Anterior cingulate cortex (tissue), 58 donors: ENCODE measurements at places on chromosomes 5 and 9.

DNA sequence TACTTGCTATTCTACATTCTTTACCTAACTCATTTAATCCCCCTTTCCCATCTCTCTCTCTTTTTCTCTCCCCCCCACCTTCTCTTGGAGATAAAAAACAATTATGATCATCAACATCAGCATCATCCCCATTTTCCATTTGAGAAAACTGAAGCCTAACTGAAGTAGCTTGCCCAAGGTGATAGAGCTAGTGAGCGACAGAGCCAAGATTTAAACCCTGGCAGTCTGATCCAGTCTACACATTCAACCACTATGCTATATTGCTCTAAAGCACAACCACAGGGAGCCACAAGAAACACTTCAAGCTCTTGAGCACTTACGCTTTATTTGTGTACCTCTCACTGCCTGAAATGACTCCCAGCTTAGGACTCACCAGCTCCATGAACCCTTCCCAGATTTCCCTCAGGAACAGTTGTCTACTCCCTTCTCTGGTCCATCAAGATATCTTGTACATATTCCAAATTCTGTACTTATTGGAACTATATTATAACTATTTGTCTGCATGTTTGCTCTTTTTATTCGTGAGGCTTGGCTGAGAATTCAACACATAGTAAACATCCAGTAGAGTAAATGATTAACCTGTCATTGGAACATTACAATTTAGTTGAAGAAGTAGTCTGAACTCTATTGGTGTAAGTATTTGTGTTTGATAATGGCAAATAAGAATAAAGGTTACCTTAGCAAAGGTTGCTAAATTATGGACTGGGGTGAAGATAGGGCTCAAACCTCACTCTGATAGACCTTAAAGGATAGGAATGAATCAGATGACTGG is 164.8 kb downstream of the EFNA5 start:
- DNase-seq: no peak

GRCh38 chr5:172005708-172006320 is 624 bp downstream of the FBXW11 start:
- DNase-seq: no peak

- DNase-seq: no peak
Observed at GRCh38 chr9:23551311-23551721, 274.7 kb downstream of the ELAVL2 start.

- DNase-seq: no peak
Observed at GRCh38 chr9:72394066-72394465, 29.1 kb upstream of the ZFAND5 start.

DNA sequence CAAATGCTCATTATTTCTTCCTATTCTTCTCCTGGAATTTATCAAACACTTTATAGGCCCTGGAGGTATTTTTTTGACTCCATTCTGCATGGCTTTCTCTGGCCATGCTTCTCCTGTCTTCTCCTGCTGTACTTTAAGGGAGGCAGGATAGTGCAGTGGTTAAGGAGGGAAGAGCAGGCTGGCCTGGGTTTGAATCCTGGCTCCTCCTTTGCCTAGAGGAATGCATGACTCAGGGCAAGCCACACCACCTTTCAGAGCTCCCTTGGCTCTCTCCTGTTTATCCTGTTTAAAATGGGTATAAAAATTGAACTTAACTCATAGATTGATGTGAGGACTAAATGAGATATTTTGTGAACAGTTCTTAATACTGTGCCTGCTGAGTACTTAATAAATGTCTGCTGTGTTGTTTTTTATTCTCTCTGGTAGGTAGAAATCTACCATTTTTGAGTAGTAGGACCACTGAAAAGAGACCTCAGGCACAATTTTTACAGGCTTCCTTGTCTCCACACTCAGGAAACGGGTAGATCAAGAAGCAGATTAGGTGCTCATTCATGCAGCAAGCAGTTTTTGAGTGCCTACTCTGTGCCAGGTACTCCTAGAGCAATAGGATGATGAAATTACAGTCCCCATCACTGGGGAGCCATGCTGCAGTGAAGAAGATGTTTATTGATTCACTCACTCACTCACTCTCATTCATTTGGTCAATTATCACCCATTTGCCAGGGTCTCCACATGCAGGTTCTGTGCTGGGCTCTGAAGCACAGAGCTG is 32.7 kb upstream of the ARAP3 start:
- no peak for DNase-seq

DNA sequence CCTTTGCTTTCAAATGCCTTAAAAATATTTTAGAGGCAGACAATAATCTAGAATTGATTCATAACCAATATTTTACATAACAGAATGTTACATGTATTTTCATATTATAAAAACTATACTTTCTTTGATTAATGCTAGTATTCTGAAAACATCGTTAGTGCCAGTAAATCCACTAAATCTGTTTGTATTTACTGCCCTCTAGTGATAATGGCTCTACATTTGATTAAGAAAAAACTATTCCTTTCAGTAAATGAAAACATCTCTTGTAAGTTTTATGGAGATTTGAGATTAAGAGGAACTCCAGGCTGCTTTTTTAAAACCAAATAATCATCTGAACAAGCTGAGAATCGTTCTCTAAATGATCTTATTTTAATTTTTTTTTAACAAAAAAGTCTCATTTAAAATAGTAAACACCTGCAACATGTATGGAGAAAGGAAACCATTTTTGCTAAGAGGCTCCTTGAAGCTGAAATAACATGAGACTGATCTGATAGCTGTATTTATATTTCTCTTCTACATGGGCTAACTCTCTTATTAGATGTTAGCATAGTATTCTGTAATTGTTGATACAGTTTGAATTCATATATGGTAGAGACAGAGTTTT is 424.7 kb downstream of the RAB3C start:
- no peak for DNase-seq

GRCh38 chr9:137173796-137174664 is 2.2 kb upstream of the TMEM210 start:
- no peak for DNase-seq

GRCh38 chr9:107810461-107810961 is 320.9 kb upstream of the KLF4 start:
- no peak for DNase-seq

DNA sequence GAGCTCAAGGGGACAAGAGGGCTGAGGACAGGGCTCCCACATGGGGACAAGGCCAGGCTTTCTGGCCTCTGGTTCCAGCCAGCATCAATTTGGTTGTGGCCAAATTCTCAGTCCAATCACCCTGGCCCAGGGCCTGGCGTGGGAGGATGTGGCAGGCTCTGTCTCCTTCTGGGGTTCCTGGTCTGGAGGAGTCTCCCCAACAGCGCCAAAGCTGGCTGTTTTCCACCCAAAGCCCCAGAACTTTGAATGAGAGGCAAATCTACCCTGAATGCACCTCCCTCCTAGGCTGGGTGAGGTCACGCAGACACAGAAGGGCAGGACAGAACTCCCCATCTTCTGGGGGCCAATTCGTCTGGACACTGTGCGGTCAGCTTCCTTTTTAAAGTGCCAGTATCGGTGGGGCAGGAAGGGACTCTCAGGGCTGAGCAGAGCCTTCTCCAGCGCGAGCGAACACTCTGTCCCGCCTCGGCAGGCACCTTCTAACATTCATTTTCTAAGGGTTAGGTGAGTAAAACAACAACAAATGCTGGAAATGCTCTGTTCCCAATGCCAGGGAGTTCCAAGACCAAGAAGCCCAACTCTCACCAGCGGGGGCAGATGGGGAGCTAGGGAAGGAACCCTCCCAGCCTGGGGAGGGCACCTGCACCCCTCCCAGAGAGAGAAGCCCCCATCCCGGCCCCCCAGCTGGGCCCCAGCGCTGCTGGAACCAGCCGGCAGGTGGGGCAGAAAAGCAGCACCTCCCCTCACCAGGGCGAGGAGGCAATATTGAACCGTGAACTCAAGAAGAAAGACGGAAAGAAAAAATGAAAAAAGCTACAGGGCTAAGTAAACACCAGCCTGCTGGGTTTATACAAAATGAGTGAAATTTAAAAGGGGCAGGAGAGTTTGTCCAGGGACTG is 3.7 kb upstream of the DPM2 start:
- no peak for DNase-seq

DNA sequence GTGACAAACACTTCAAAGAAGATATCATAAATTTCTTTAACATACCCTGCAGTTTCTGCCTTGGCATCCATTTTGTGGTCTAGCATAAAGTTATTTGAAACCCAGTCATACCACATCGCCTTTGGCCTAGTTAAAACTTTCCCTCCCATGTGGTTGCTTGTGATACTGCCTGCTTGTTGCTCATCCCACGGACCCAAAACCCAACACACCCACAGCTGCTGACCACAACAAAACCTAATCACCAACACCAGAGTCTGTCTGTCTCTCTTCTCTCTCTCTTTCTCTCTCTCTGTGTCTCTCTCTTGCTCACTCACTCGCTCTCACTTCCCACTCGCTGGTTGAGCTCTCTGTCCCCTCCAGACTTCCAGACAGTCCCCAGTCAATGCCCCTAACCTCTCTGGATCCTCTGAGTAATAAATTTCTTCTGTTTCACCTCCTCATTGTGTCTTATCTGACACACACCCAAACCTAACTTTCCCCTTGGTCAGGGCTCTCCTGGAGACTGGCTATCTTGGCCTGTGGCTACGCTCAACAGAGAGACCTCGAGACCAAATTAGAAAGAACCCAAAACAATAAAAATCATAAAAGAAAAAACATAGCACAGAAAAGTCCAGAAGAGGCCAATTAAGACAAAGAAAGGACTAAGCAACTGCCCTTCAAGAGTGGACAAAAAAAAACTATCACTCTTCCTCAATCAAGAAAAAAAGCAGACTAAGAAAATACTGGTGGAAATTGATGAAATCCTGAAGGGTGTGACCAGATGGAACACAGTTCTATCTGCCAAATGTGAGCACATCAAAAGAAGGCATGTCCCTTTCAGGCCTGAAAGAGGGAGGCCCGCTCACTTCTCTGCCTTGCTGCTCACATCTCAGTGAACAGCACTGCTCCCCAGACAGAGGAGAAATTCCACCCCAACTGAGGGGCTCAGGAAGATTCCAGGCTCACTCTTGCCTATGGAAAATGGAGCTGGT is 41.5 kb downstream of the TTLL11 start:
- no peak for DNase-seq

DNA sequence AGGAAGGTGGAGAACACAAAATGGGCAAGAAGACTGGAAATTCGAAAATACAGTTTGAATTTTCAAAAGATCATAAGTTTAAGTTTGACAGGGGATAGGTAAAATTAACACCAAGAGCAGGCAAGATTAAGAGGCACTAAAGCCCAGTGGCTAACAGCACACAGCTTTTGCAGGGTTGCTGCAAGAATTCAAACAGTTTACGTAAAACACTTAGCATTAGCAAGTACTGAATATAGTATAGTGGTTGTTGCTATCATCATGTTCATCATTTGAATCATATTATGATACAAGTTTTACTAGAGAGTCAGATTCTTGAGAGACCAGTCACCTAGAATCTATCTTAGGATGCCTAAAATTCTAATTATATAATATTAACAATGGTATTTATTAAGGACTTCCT is 61.2 kb upstream of the IFNK start:
- DNase-seq: no peak

DNA sequence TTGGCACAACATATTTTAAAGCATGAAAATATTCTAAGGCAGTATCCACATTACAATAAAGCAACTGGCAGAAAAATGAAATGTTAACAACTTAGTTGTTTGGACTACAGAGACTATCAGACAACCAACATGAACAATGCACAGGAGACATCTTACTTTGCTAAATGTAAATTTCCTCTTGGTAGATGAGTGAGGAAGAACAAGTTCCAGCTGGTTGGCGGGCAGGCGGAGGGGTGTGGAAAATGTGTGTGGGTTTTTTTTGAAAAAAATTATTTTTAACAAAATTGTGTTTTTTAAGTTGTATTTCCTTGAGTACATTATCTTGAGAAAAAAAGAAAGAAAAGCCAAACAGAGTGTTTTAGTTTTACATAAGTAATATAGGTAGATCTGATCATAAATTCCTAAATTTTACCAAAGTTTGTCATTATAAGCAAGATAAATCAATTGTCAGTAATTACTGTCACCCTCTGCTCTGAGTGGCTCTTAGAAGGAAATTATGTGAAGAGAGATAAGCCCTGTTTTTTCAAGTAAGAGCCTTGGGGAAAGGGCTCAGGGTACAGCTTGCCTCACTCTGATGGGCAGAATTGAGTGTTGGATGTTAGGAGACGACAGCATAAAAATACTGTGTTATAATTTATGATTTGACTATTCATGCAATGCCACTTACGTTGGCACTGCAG is 42.5 kb downstream of the TMEM167A start:
- DNase-seq: no peak

- DNase-seq: no peak
Observed at GRCh38 chr5:84215521-84215920, 169.2 kb downstream of the EDIL3 start.

DNA sequence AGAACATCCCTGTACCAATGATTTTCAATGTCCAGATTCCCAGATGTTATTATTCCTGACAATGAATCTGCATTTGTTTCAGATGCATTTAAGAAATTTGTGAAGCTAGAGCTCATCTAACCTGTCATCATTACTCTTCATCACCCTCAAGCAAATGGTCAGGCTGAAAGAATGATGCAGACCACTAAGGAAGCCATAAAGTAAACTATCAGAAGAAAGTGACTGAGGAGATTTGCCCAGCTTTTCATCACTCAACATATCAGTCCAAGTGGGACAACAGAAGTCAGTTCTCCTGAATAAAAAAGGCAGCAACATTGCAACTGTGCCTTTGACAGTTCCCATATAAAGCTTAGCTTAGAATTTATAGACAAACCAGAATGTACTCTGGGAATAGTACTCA is 419.9 kb downstream of the PDE4D start:
- DNase-seq: no peak

DNA sequence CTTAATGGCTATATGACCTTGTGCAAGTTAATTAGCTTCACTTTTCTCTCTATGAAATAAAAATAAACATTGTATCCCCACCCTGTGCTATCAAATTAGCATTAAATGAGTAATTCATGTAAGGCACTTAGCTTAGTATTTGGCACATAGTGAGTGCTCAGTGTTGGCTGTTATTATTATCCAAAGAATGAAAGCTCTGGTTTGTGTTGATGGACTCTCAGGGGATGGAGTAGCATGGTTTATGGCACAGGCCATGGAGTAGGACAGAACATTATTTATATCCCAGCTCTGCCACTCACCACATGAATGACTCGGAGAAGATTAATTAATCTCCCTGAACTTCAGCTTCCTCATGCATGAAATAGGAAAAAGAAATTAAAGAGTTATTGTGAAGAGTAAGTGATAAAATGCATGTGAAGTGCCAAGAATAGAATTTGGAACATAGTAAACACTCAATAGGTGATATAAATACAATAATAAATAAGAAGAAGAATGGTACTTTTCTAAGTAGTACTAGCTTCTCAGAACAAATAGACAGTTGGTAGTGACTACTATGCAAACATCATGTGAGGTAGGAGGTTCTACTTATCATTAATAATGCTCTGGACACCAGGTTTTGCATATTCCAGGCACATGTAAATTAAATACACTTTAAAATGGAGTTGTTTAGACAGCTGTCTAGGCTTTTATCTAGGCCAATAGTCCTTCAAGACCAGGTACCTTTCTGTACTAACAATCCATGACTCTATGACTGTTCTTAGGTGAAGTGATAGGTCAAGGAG is 146.4 kb downstream of the GRIA1 start:
- no peak for DNase-seq

GRCh38 chr5:136012041-136012804 is 16.6 kb upstream of the TGFBI start:
- no peak for DNase-seq
